ENCODE measurements at places on chromosomes 2 and 18. TPM values are rescaled to one million over a fixed set of nuclear protein-coding genes. Genes with fewer than 3 reads are reported as not detected.

GRCh38 chr2:19635951-19636510 is 265.8 kb downstream of the TTC32 start:
- no peak for DNase-seq

GRCh38 chr2:84052913-84053312 is 406.2 kb downstream of the SUCLG1 start:
- DNase-seq: no peak

GRCh38 chr2:168210216-168210894 is 37.0 kb downstream of the STK39 start:
- no peak for DNase-seq

- no peak for DNase-seq
These were observed 715.7 kb upstream of the NXPH2 start for GRCh38 chr2:139495851-139496250.

- DNase-seq: no peak
These were observed 45.5 kb downstream of the PPP3R1 start for GRCh38 chr2:68206793-68207192.

- DNase-seq: peak; percentile 31
These were observed 1.0 kb downstream of the PLEKHB2 start for GRCh38 chr2:131105950-131106801.

DNA sequence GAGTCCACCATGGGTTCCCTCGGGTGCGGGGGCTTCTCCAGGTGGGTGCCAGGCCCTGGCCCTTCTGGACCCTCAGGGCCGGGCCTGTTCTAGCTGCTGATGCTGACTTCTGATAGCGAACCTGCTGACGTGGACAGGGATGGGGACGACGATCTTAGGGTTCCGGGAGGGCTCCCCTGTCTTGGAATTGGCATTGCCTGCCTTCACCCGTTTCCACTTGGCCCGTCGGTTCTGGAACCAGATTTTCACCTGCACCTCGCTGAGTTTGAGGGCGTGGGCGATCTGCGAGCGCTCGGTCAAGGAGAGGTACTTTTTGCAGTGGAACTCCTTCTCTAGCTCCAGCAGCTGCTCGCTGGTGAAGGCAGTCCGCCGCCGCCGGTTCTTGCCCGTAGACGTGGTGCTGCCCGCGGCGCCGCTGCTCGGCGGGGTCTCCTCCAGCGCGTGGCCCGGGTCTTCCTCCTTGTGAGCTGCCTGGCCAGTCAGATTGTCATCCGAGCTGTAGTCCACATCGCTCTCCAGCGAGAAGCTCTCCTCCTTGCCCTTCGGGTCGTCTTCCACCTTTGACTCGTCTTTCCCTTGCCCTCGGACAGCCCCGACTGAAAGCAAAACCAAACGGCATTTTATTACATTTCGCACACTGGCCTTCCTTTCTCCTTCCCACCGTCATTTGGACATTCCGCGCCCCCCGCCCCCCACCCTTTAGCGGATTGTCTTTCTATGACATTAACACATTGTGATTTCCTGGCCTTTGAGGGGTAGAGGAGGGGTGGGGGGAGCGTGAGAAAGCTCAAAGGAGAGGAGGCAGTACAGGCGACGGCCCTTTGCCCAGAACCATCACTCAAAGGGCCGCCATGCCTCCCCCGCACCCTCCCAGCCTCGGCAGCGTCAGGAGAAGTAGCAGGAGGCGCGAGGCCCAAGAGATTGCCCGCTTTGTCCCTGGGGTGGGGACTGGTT is 2.1 kb downstream of the GBX2 start:
- DNase-seq: no peak

DNA sequence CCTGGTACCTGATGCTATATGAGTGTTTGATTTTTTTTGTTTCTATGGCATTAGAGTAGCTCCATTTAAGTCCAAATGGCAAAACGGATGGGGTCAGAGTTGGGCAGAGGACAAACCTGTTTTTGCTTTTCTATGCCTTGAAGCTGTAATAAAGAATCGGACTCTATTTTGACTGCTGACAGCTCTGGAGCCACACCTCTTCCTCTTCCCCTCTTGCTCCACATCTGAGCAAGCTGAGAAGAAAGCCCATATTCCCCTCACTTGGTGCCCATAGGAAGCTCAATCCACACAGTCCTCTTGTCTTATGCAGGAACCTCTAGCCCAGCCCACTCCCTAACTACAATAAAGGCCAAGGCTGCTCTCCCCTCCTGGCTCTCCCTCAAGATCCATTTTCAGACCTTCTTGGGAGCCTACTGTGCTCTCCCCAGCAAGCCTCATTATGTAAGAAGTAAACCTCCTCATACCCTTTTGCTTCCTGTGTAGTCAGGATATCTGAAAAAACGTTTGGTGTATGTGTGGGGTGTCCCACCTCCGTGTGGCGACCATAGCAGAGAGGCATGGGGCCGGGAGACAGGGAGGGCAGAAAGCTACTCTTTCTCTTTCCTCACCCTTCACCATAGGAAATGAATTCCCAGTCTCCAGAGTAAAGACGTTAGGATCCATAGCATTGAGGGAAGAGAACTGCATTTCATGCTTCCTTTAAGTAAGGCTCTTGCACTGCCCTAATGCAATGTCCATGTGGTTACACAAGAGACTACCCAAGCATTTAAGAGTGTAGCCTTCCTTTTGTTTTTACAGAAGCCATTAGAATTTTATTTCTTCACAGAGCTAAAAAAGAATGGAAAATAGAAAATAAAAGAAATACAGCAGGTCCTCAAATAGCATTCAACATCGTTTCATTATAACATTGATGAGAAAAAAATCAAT is 41.9 kb upstream of the RAPGEF4 start:
- no peak for DNase-seq

DNA sequence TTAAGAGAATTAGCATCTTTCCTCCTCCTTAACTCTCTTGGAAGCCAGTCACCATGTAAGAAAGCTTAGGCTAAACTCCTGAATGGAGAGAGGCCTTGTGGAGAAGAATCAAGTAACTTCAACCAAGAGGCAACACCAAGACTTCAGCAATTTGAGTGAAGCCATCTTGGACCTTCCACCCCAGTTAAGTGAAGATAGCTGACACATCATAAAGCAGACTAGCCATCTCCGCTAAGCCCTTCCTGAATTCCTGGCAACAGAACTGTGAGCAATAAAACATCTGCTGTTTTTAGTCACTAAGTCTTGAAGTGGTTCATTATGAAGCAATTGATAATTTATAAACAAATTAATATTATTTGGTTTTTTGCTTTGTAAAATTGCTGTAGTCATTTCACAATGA is 1.5 kb upstream of the ZNF397 start:
- no peak for DNase-seq

DNA sequence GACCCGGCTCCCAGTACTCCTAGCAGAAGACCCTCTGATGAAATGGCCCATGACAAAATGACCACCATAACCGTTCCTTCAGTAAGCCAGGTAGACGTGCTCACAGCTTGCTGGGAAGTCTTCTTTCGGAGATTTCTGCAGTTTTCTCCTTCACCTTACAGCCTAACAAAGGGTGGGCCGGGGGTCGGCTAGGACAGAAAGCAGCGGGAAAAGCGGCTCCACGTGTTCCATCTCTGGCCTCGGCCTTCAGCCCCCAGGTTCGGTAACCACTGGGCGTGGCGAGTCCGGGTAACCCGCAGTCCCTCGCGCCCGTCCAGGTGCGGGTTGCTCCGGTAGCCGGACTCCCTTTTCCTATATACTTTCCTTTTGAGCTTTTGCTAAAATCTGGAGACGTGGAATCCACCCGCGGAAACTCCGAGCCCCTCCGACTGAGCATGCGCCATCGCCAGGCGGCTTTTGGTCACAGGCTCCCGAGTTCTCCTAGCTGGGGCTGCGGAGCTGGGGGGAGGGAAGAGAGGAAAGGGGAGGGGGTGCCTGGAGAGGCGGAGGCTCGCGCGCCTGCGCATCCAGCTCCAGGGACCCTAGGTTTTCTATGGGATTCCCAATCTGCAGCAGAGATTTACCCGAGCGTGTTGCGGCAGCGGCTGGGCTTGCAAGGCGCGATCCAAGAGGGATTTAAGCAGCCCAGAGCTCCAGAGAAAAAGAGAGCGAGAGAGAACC is at the start of gene VSNL1:
TSS of gene VSNL1 (plus strand) at position 604 of the 720 bp plus-strand sequence. CDS start 51,379 bp downstream, outside the sequence.
- DNase-seq: peak; percentile 75

DNA sequence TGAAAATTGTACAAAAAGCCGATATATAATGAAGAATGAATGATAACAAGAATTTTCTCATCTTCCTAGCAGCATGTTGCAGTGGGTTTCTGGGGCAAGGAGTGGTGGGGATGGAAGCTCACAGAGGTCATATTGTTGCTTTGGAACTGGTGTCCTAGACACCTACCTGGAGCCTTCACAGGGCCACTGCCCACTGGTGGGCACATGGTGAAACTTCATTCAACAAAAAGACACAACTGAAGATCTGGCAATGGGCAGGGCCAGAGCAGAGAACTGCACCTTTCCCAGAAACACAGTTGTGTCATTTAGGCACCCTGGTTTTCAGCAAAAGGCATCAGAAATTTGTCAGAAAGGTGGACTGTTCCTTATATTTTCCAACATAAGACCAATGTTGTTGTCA is 115.3 kb downstream of the FHOD3 start:
- DNase-seq: no peak

- no peak for DNase-seq
These were observed 21.3 kb downstream of the APCDD1 start for GRCh38 chr18:10475654-10476291.

- DNase-seq: no peak
These were observed 5.9 kb upstream of the MYCN start for GRCh38 chr2:15934291-15934945.

DNA sequence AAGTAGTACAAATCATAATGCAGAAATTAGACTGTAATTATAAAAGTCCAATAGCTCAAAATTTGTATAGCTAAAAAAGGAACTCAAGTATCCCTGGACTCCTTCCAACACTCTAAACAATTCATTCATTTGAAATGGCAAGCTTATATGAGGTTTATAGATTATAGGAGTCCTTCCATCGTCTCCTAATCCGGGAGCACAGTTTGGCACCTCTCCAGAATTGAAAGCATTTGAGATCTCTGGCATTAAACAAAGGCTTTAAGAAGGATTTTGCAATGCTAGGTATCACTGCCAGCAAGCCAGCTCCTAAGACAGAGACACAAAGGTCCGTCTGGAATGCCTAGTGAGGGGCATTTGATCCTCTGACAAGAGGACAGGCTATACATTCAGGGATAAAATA is 90.9 kb downstream of the ACVR1 start:
- DNase-seq: no peak

DNA sequence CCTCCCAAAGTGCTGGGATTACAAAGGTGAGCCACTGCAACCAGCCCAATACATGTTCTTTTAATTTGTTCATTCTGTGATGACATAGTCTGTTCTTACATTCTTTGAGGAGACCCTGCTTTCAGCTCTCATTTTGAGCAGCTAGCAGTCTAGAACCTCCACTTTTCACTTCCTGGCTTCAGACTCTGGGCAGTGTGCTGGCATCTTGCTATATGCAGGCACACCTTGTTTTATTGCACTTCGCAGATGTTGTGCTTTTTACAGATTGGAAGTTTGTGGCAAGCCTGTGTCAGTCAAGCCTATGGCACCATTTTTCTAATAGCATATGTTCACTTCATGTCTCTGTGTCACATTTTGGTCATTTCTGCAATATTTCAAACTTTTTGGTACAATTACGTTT is 72.4 kb downstream of the PRKCE start:
- no peak for DNase-seq

GRCh38 chr2:132668987-132669907 is 758 bp downstream of the LYPD1 start:
- no peak for DNase-seq

DNA sequence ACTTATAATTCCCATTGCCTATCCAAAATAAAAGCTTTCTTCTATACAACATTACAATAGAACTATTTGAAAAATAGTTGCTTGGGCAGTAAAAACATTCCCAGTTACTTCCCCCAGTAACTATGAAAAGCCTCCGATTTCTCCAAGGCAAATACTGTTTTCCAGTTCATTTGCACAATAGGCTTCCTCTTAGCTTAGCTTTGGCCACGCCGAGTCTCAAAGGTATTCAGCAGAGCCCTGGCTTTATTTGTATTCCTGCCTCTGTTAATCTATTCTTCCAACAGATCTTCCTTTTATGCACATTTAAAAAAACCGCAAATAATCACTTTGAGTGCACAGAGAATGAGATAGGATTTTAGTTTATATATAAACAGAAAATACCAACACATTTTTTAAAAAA is 836.8 kb upstream of the VRK2 start:
- DNase-seq: no peak

DNA sequence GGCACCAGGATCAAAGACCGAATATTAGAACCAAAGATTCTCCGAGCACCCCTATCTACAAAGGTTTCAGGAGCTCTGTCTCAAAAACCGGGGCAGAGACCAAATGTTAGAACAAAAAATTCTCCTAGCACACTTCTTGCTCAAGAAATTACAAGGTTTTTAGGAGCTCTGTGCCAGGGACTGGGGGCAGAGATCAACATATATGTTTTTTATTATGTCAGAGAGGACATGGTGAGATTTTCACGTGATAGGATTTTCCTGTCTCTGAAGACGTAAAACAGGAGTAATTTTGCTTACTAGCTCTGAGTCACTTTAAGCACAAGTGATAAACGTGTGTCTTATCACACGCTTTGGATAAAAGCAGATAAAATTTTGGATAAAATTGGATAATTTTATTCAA is 34.8 kb upstream of the ODC1 start:
- DNase-seq: no peak

GRCh38 chr18:21509062-21509461 is 91.4 kb downstream of the ESCO1 start:
- DNase-seq: no peak

GRCh38 chr2:219028996-219029828 is 12.1 kb downstream of the CFAP65 start:
- DNase-seq: no peak

- DNase-seq: no peak
These were observed 120.2 kb upstream of the CREB1 start for GRCh38 chr2:207409517-207409916.

GRCh38 chr2:58054264-58054663 is 7.7 kb downstream of the VRK2 start:
- DNase-seq: no peak

DNA sequence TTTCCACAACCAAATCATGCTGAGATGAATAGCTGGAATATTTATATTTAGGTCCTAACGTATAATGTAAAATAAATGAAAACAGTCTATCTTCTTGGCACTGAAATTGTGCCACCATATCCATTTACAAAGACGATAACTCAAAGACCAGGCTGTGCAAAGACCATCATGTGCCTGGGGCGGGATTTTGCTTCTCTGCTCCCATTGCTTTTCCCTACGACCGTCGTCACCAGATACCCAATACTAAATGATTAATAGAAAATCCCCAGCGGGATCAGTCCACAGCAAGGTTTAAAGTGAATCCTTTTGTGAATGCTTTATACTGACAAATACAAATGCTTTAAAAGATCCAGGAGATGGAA is 194.3 kb upstream of the ARL4C start:
- no peak for DNase-seq

- no peak for DNase-seq
These were observed 76.2 kb upstream of the TWIST2 start for GRCh38 chr2:238771639-238772038.

The ANKRD29 gene
- total RNA-seq: 4.7 TPM

The SERPINB13 gene
- not detected for total RNA-seq

The AGXT gene
- total RNA-seq: 0.29 TPM

The AKAIN1 gene
- total RNA-seq: not detected

The MOB1A gene
- 67.4 TPM for total RNA-seq

The CRYGC gene
- not detected for total RNA-seq

The SMYD1 gene
- total RNA-seq: 116 TPM

The PDE11A gene
- total RNA-seq: 0.56 TPM

The LRRC30 gene
- total RNA-seq: not detected

The RESP18 gene
- not detected for total RNA-seq

The GLI2 gene
- 3.8 TPM for total RNA-seq

The TSPYL6 gene
- total RNA-seq: not detected

The GAREM1 gene
- total RNA-seq: 19.0 TPM

All from left cardiac atrium (tissue), 4 donors.